Muscle of back (tissue), 13 donors: ENCODE measurements at places on chromosomes 13 and 19.

- DNase-seq: no peak
Observed at GRCh38 chr19:4538601-4538954, 1.3 kb downstream of the LRG1 start.

DNA sequence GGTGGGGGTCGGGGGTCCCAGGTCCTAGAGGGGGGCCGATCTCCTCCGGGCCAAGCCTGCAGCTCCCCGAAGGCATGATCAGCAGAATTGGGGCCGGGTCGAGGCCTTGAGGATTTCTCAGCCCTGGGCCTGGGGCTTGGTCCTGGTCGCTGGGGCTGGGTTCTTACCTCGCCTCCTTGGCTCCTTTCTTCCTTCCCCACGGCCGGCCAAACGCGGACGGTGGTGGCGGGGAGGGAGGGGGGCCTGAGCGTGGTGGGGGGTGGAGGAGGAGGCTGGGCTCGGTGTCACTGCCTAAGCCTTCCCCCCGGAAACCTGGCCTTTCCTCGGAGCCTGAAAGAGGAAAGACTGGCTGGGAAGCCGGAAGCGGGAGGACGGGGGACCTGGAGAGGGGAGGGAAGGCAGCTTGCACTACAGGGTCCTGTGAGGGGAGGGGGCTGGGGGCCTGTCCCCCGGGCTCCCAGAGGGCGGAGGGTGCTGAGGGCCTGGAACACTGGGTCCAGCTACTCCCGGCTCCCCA, at the start of gene ZNF579:
Gene ZNF579, minus strand, starts transcription at position 221 of the 517 bp plus-strand sequence. CDS start 1,209 bp downstream, outside the sequence.
- peak; percentile 93 for DNase-seq

- DNase-seq: no peak
Observed at GRCh38 chr13:21541980-21542379, 62.0 kb downstream of the MICU2 start.

GRCh38 chr13:40350283-40350992, 316.0 kb downstream of the FOXO1 start:
- DNase-seq: no peak

- no peak for DNase-seq
Observed at GRCh38 chr13:79593121-79593520, 112.2 kb downstream of the NDFIP2 start.

DNA sequence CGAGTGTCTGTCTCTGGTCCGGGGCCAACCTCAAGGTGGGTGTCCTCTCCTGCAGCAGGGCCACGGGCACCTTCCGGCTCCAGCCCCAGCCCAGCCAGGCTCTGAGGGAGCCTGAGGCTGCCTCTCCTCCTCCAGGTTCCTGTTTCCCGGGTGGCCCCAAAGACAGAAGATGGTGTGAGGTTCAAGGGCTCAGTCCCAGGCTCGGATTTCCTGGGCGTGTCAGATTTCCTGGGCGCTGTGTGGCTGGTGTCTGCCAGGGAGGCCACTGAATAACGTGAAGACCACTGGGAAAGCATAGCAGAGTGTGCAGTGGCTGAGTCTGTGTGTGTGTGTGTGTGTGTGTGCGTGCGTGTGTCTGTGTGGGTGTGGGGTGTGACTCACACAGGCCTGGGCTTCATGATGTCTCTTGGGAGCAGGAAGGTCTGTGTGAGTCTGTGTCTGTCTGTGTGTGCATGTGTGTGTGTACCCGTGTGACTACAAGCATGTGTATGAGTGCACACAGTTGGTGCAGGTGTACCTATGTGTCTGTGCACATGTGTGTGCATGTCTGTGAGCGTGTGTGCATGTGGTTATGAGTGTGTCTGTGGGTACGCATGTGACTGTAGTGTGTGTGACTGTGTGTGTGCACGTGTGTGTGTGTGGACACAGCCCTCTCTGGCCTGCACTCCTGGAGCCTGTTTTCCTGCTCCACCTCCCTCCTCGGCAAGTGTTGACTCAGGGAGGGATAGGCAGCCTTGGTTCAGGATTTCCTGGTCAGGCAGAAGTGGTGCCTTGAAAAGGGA, 28.3 kb downstream of the CEBPA start:
- peak; percentile 75 for DNase-seq

- DNase-seq: no peak
Observed at GRCh38 chr19:46844067-46844489, 6.6 kb downstream of the AP2S1 start.

GRCh38 chr13:20436505-20436904, 89.2 kb downstream of the CRYL1 start:
- DNase-seq: no peak
